ENCODE measurements at places on chromosomes 16 and 17. TPM values are rescaled to one million over a fixed set of nuclear protein-coding genes. Genes with fewer than 3 reads are reported as not detected.

DNA sequence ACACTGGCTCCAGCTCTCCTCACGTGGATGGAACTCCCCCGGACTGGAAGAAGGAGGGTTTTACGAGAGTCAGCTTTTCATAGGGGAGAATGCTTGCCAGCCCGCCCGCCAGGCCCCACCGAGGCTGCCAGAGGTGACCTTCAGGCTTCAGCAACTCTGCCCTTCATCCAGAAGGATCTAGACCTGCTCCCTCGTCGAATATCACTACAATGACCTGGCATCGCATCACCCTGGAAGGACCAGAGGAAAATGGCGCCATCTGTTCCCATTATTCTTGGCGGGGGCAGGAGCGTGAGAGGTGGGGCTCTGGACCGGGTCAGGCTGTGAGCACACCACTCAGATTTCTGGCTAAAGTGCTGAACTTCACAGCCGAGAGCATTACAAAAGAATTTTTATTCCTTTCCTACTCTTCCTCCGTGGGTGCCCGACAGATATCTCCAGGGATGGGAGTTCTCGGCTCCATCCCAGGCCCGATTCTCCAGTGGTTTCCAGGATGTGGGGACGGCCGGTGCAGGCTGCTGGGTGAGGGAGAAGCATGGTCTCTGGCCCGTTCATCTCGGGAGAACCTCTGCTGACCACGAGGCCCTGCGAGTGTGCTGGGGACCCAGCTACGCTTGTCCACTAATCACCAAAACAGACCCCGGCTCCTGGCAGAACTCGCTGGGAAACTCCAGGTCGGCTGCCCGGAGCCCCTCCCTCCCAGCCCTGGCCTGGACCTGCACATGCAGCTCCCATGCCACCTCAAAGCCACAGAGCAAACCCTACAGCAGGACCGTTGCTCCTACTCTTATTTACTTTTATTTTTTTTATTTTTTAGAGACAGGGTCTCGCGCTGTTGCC, 36.8 kb upstream of the ZNF469 start:
- peak; percentile 23 for DNase-seq

DDX19B gene
- 20.1 TPM for polyA plus RNA-seq

CDRT15L2 gene
- polyA plus RNA-seq = not detected

GRCh38 chr17:82977606-82978005, 101.8 kb upstream of the METRNL start:
- DNase-seq = no peak

INCA1 gene
- polyA plus RNA-seq = 1.2 TPM

AGRP gene
- polyA plus RNA-seq = not detected

DNA sequence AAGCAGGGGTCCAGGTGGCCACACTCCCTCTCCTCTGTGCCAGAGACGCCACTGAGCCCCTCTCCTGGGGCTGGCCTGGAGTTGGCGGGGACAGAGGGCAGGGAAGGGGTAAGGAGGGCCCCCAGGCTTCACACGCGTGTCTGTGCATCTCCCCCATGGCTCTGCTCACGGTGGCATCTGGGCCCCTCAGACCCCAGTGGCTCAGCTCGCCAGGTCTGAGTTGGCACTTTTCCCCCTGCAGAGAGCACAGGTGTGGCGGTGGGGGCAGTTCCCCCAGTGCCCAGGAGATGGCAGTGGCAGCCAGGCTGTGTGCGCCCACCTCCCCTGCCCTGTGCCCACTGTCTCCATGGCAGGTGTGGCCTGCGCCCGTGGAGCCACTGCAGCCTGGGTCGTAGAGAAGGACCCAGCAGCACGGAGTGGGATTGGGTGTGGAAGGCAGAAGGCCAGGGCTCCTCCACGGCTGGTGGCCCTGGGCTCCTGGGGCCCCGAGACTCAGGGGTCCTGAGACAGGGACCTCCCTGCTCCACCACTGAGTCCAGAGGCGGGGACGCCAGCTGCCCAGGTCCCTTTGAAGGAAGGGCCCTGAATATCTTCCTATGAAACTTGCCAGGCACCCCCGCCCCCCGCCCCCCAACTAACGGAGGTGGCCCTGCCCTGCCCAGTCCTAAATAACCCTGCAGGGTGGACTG, 4.3 kb upstream of the APRT start:
- DNase-seq = peak; percentile 86

TBC1D3H gene
- not detected for polyA plus RNA-seq

DNA sequence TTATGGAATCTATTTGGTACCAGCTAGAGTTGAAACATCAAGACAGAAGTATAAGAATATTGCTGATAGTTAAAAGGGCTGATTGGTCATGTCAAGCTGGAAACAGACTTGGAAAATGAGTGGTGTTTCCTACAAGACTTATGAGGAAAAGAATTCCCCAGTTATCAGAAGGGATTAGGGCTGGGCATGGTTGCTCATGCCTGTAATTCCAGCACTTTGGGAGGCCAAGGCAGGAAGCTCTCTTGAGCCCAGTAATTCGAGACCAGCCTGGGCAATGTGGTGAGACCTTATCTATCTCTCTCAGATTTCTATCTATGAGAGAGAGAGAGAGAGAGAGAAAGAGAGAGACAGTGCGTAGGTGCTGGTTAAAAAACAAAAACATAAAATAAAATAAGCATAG, 139.5 kb upstream of the PMFBP1 start:
- DNase-seq = no peak

GRCh38 chr17:82487910-82488309, 29.4 kb downstream of the NARF start:
- DNase-seq = no peak

DHRS7C gene
- not detected for polyA plus RNA-seq

DNASE1L2 gene
- polyA plus RNA-seq = 2.5 TPM

PRKCB gene
- 0.23 TPM for polyA plus RNA-seq

PIK3R5 gene
- polyA plus RNA-seq = not detected

- DNase-seq = no peak
These were observed 508.3 kb downstream of the NPIPA7 start for GRCh38 chr16:16887193-16887592.

GRCh38 chr16:19363740-19364139, 53.9 kb upstream of the TMC5 start:
- DNase-seq = no peak

DNA sequence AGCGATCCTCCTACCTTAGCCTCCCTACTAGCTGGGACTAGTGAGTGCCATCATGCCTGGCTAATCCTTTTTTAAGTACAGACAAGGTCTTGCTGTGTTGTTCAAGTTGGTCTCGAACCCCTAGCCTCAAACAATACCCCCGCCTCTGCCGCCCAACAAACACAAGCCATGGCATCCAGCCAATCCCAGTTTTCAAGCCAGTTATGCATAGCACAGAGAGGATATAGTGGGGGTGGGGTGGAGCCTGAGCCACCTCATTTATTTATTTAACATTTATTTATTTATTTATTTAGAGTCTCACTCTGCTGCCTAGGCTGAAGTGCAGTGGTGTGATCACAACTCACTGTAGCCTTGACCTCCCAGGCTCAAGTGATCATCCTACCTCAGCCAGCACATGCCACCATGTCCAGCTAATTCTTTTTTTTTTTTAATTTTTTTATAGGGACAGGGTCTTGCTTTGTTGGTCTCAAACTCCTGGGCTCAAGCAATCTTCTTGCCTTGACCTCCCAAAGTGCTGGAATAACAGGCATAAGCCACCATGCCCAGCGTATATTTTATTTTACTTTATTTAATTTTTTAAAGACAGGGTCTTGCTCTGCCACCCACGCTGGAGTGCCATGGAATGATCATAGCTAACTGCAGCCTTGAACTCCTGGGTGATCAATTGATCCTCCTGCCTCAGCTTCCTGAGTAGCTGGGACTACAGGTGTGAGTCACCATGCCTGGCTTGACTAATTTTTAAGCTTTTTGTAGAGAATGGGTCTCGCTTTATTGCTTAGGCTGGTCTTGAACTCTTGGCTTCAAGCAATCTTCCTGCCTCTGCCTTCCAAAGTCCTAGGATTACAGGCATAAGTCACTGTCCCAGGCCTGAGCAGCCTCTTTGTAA, 26.2 kb upstream of the KLHL11 start:
- DNase-seq = no peak

DNA sequence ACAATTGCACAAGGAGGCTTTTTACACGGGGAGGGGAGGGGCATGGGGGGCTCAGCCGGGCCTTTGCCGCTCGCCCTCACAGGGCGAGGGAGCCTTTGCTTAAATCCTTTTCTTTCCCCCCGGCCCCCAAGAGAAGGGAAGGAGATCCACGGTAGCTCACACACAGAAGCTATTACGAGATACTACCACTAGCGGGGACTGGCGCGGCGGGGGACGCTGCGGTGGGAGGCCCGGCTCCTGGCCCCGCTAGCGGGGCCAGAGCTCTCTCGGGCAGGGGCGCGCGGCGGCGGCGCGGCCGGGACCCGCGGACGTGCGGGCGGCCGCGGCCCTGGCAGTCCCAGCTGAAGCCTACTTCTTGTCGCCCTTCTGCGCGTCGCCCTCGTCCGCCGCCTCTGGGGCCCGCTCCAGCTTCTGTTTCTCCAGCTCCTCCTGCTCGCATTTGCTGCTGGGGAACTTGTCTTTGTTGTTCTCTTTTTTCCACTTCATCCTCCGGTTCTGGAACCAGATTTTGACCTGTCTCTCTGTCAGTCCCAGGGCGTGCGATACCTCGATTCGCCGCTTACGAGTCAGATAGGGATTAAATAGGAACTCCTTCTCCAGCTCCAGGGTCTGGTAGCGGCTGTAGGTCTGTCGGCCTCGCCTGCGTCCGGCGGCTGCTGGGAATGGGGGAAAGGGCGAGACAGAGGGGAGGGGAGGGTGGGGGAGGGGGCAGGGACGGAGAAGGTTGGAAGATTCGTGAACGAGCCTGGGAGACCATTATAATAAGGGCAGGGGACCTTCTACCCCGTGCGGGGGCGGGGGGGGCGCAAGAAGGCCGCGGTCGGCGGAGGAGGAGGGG, 2.0 kb downstream of the HOXB8 start:
- peak; percentile 88 for DNase-seq

CES2 gene
- polyA plus RNA-seq = 33.1 TPM

GRCh38 chr16:19419698-19420075, 2.0 kb downstream of the TMC5 start:
- no peak for DNase-seq

- DNase-seq = peak; percentile 47
These were observed 988 bp downstream of the RAP1GAP2 start for GRCh38 chr17:2797226-2797625.

- peak; percentile 76 for DNase-seq
These were observed 118.7 kb downstream of the MRM1 start for GRCh38 chr17:36720131-36720530.

GRCh38 chr16:50154420-50154950, 1.4 kb downstream of the TENT4B start:
- DNase-seq = peak; percentile 25

- peak; percentile 12 for DNase-seq
These were observed 2.9 kb downstream of the SLC13A5 start for GRCh38 chr17:6710317-6710716.

- no peak for DNase-seq
These were observed 32.5 kb downstream of the ABCC12 start for GRCh38 chr16:48123104-48123788.

SDK2 gene
- polyA plus RNA-seq = 0.02 TPM
